ENCODE measurements at places on chromosomes 3 and 15. TPM values are rescaled to one million over a fixed set of nuclear protein-coding genes. Genes with fewer than 3 reads are reported as not detected.

Gene GOLGA6L9
- 5.8 TPM for total RNA-seq

Gene RBM6
- 43.6 TPM for total RNA-seq

Gene LARP6
- total RNA-seq: 66.3 TPM

Gene SEC22A
- 22.7 TPM for total RNA-seq

Gene PATL2
- 0.49 TPM for total RNA-seq

Gene MGA
- total RNA-seq: 43.6 TPM

Gene DPPA2
- not detected for total RNA-seq

Gene TRH
- not detected for total RNA-seq

Gene SLC12A1
- not detected for total RNA-seq

Gene TEX55
- total RNA-seq: not detected

Gene WDR6
- 142 TPM for total RNA-seq

Gene ATP2C1
- 101 TPM for total RNA-seq

Gene PLSCR5
- total RNA-seq: not detected

Gene SLC51B
- 0.51 TPM for total RNA-seq

Gene CHRNB4
- total RNA-seq: not detected

Gene OR4F15
- total RNA-seq: not detected

- DNase-seq: peak; percentile 59
Measured at GRCh38 chr3:185983495-185984141, 45.8 kb upstream of the TRA2B start.

GRCh38 chr3:23455775-23456174, 252.6 kb downstream of the UBE2E2 start:
- DNase-seq: no peak

GRCh38 chr15:42499858-42500609, 4.6 kb downstream of the SNAP23 start:
- no peak for DNase-seq

- DNase-seq: no peak
Measured at GRCh38 chr3:33868309-33868708, 69.9 kb downstream of the PDCD6IP start.

DNA sequence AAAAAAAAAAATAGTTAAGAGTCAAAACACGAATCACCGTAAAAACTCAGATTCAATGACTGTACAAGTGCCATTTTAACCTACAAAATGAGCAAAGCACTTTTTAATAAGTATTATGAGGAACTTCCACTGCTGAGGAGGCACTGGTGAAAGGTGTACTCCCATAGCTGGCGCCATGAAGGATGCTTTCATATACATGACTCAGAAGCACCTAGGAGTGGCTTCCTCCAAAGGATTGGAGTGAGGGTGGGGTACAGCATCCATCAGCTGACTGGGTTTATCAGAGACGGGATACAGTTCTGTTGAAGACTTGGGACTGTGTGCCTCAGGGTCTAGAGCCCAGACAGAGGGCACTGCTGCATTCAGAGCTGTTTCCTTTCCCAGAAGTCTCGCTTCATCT, 60.9 kb upstream of the MEX3B start:
- no peak for DNase-seq

GRCh38 chr15:64847448-64847847, 5.7 kb downstream of the PLEKHO2 start:
- DNase-seq: no peak

DNA sequence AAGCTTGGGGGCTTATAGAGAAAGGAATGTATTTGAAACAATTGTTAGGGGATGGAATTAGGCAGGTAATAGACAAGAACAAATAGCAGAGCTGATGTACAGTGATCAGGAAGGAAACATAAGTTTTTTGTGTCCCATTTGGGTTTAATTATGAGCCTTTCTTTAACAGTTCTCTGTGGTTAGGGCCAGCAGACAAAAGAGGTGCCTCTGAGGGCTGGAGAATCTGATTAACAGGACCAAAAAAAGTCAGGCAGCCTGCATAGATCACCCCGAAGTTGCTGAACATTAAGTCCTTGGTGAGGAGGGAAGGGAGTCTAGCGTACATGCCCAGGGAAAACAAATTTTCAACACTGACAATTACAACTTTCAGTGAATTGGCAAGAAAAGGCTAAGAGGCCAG, 88.6 kb upstream of the SPRED1 start:
- DNase-seq: no peak

DNA sequence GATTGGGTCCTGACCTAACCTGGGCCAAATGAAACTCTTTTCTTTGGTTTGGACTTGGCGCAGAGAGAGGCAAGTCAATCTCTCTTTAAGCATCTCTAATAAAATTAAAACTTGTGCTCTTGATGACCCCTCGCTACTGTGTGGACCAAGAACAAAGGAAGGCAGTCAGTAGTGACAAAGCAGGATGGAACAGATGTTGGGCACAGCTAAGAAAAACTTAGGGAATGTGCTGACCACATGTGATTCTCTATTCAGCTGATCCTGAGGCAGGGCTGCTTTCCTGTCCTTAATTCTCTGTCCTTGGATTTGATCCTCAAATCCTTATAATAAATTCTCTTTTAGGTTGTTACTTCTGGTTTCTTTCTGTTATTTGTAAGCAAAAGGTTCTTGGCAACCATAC, 259.9 kb downstream of the ZIC1 start:
- DNase-seq: no peak

DNA sequence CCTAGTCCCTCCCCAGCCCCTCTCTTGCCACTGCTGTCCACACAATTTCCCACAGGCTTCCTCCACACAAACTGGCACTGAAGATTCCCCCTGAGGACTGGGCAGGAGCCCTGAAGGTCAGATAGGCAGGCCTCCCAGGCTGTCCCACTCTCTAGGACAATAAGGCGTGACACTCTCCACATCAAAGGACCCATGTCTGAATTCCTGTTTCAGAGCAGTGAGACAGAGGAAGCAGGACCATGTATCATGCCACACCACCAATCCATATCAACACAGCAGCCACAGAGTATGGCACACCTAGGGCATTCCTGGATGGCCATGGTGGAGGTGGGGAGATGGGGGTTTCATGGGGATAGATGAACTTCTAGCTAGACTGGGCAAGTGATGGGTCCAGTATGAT, 13.8 kb upstream of the CCR1 start:
- no peak for DNase-seq

- no peak for DNase-seq
Measured at GRCh38 chr15:69958496-69959084, 139.1 kb downstream of the TLE3 start.

DNA sequence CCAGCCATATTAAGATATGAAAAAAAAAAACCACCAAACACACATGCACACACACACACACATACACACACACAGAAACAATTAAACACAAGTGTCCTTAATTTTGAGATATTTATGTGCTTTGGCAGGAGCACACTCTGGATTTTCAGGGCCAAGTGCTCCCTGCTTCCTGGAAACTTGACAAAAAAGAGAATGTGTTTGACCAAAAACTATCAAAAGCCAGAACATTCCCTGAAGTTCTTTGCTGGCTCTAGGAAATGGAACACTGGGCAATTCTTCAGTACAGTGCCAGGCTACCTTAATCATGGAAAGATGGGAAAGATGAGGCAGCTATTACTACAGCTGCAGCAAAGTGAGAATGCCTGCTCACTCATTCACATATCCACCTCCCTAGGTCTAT, 44.6 kb downstream of the P3H2 start:
- no peak for DNase-seq

DNA sequence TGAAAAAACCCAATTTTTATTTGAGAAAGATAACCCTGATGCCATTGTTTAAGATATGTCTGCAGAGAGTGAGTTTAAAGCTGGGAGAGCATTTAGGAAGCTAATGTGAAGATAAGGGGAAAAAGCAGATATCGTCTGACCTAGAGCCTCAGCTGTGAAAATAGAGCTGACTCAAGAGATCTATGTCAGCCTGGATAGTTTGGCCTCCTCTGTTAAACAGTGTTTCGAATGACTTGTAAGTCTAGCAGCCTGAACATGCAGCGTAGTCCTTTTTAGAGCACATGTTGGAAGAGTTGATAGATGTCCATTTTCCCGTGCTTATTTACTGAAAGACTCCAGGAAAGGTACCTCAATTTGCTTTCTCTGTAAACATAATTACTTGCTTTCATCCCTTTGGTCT, 48.1 kb downstream of the ALCAM start:
- DNase-seq: no peak

- DNase-seq: no peak
Measured at GRCh38 chr3:123728014-123728413, 143.2 kb upstream of the HACD2 start.

Measured in Panc1 (cell line).